ENCODE measurements at places on chromosomes 16 and 17.
A peak's percentile ranks its signal among the peaks of the same experiment; 100 is the strongest.

GRCh38 chr16:80824623-80825364, 20.4 kb upstream of the CDYL2 start:
- DNase-seq = no peak

DNA sequence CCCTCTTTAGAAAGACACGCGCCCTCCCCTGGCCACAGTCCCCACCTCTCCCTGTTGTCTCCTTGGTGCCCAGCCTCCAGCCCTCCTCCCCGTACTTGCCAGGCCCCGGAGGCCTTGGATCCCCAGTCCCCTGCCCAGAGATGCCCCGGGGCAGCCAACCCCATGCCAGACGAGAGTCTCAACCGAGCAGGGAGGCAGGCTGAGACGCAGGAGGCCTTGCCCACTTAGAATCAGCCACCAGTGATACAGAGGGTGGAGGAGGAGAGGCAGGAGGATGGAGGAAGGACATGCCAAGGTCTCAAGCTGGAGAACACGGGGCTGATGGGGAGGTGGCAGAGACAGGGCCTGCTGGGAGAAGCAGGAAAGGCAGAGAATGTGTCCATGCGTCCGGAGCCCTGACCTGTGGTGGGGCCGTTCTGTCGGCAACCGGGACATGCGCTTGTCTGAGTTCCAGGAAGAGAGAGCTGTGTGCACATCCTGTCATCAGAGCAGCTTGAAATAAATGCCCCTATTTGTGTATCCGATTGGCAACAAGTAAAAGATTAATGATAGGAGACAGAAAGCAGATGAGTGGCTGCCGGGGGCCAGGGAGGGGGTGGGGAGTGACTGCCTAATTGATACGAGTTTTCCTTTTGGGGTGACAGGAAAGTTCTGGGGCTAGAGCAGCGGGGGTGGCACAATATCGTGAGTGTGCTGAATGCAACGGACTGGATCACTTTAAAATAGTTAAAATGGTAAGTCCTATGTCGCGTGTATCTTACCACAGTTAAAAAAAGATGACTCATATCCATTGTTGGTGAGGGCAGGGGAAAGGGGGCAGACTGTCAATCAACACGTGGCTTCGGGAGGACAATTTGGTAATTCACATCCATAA, 44.7 kb upstream of the MEAK7 start:
- peak; percentile 42 for DNase-seq

- no peak for DNase-seq
These were observed 292.0 kb downstream of the FOXL1 start for GRCh38 chr16:86870380-86870779.

DNA sequence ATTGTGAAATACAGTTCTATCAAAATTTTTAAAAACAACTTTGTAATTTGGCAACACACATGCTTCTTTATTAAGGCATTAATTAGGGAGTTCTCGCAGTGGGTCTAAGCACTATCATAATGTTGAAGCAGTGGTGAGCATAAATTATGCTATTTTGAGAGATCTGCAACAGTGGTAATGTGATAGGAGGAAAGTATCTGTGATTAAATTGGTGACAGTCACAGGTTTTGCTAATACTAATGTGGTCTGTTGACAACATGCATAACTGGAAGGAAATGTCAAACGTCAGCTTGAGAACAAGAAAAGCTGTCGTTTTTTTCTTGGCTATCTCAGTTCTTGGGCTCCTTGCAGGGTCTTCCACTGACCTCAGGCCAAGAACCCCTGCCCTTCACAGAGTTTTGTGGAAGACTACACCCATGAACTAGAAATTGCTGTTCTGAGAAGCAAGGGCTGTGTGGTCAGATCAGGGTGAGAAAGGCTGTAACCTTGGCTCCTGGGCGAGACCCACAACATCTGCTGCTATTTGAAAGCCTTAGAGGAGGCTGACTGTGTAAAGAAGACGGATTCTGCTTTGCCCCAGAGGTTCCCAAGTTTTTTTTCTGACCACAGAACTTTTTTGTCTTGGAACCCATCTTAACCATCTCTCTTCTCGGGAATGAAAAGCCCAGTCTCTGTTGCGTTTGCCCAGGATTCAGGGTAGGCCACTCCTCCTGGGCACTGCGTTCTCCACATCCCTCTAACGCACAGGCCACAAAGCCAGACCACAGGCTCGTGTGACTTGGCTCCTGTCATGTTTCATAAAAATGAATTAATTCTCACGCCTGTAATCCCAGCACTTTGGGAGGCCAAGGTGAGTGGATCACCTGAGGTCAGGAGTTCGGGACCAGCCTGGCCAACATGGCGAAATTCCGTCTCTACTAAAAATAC, 13.9 kb downstream of the ATP2A1 start:
- no peak for DNase-seq

GRCh38 chr17:74049967-74050458, 153.5 kb upstream of the RPL38 start:
- DNase-seq = no peak

GRCh38 chr17:3626831-3627768, 8.9 kb downstream of the SHPK start:
- DNase-seq = no peak

DNA sequence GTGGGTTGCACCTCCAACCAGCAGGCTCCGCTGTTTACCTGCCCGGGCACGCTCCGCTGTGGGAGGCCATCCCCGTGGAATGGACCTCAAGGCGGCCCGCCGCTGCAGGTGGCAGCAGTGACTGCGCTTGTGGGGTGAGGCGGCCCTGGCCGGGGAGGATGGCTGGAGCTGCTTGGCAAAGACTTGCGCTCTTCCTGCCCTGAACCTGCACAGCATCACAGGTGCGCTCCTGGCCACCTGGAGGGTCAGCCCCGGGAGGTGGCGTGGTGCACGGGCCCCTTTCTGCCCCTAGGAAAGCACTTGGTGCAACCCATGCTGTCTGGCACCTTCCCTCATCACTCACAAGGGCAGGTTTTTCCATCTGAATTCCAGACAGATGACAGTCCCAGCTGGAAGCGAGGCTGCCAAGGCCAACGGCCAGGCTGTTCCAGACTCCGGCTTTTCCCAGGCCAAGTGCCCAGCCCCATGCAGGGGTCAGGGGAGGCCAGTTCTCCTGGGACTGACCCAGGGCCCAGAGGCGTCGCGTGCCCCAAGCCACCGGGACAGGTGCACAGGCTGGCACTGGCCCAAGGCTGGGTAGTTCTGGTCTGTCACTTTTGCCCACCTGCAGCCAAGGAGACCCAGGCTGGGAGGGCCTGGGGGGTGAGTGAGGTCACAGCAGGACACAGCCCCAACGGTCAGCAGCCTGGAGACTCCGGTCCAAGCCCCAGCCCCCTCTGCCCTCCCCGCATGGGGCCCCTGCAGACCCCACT, 13.3 kb downstream of the UTS2R start:
- DNase-seq = no peak

DNA sequence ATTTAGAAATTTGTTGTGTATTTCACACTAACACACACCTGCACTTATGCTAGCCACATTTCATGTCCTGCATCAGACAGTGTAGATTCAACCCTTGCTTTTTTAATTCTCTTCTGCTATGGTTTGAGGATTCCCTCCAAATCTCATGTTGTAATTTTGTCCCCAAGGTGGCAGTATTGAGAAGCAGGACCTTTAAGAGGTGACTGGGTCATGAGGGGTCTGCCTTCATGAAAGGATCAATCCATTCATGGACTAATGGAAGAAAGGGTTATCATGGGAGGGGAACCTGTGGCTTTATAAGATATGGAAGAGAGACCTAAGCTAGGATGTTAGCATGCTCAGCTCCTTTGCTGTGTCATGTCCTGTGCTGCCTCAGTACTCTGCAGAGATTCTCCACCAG, 1032.2 kb downstream of the CDH11 start:
- DNase-seq = no peak

GRCh38 chr17:46147296-46147695, 45.9 kb downstream of the KANSL1 start:
- peak; percentile 22 for DNase-seq

DNA sequence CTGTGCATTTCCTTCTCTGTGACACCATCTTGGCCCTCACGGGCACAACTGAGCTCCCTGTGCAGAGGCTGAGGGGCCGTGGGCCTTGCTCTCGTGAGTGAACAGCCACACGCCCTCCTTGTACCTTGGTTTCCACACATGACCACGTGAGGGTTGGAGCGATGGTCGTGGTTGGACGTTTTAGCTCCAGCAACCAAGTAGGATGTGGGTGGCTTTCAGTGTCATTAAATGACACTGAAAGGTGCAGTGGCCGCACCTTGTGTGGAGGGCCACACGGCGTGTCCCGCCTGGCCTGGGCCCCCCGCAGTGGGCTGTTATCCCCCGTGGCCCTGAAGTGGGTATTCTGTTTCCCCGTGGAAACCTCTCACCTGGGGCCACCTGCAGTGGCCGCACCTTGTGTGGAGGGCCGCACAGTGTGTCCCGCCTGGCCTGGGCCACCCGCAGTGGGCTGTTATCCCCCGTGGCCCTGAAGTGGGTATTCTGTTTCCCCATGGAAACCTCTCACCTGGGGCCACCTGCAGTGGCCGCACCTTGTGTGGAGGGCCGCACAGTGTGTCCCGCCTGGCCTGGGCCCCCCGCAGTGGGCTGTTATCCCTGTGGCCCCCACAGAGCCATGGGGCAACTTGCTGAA, 28.2 kb downstream of the ACSF3 start:
- no peak for DNase-seq

DNA sequence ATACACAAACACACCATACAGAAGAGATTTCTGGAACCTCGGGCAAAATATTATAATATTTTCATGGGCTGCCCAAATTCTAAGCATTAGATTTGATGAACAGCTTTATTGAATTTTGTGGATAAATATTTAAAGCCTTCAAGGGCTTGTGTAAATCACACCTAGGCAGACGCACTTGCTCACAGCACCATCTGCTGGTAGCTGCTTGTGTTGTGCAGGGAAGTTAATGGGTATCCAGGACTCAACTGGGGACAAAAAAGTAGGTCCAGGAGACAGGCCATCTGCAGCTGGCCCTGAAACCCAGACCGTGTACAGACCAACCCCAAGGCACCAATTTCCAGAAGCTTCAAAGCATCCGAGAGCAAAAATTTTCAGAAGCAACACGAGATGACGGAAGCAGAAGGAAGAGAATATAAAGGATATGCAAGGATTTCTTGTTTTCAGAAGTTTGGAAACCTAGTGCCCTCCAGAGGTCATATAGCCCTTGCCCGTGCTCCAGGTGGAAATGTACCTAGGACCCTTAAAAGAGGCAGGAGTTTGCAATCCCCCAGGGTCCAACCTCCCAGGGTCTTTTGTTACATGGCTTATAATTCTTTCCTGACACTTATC, 140.0 kb downstream of the CHD9NB start:
- peak; percentile 19 for DNase-seq

GRCh38 chr17:56184650-56185049, 31.4 kb downstream of the ANKFN1 start:
- no peak for DNase-seq

DNA sequence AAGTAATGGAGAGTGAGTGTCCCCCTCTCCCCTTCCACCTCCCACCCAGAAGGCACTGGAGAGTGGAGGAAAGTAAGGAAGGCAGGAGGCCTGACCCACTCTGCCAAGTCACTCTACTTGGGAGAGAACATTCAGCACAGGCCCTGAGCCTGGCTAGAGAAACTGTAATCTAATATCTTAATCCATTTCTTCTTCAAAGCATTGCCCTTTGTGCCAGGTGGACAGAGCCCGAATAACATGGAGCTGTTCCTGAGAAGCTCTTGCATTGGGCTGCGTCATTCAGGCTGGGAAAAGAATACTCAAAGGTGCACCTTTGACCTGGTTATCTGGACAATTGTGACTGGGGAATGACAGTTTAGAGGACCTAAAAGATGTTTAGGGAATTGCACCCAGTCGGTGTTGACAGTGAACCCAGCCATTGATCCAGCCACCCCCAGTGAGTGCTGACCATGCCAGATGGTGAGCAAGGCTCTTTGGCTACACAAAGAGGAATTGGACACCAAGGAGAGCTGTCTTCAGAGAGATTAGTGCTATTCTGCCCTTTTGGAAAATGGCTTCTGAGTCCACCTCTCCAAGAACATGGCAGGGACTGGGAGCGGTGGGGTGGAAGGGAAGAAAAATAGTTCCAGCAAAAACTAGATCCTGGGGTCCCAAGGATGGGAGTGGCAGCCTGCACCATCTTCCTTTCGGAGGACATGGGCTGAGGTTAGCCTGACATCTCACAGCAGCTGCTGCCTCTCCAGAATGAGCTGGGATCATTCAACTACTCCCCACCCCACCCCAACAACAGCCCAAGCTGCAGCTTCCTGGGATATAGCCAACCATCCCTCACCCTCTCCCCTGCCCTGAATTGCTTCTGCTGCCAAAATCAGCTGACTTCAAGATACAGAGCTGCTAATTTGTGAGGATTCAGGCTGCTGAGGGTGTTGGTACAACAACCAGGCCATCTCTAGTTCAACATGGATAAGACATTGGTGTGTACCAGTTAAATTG, 11.6 kb upstream of the NOG start:
- no peak for DNase-seq

DNA sequence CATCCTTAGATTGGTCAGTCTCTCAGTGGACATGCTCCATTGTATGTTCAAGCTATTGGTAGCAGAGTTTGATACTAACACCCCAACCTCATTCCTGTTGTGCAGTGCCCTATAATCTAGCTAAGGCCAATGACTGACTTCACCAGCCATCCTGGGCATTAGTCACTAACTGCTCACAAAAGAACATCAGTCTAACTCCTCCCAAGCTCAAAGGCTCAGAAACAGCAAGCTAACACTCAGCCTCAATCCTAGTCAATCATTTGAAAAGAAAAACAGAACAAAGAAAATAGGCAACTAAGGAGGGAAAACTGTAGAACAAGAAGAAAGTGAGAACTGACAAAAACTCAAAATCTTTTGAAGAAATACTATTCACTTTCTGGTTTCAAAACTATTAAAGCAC, 199.1 kb upstream of the C17orf78 start:
- DNase-seq = no peak

DNA sequence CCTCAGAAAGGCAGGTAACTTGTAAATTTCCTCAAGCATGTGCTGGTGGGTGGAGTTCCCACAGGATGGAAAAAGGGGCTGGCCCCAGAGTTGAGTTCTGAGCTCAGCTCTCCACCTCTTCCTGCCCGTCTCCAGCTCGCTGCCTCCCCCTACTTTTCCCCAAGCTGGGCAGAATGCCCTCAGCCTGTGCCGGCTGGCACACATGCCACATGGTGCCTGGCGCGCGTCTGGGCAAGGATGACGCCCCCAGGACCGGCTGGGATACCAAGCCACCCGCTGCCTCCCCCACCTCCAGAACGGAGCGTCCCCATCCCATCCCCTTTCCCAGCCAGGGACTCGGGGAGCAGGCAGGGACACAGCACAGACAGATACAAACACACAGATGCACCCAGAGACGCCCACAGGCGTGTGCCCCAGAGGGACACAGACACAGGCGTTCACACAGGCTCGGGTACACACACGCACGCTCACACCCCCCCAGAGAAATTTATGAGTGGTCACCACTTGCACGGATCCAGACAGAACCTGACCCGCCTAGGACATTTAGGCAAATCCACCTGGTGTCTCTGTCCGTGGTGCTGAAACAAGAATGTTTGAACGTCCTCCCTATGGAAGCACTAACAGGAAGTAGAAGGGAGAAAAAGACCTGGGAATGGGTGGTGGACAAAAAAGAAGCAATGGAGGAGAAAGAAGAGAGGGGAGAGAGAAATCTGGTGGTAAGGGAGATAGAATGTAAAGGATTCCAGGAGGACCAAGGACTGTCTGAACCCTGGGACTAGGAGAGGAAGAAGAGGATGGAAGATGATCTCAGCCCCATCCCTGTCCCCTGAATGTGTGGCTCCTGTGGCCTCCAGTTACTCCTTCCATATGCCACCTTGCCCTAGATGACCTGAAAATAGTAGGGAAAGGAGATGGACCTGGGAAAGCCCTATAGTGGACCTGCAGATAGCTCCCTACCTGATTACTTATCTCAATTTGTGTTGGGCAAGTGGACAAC, 15.5 kb downstream of the NEUROD2 start:
- no peak for DNase-seq

GRCh38 chr17:6568184-6568758, 11.9 kb upstream of the PITPNM3 start:
- DNase-seq = no peak

- DNase-seq = no peak
These were observed 209.1 kb downstream of the SLC39A11 start for GRCh38 chr17:72883351-72883750.

Measured in activated T-cell treated with anti-CD3 and anti-CD28 coated beads for 48 hours (primary cell).